ENCODE measurements at places on chromosomes 5 and 9.

DNA sequence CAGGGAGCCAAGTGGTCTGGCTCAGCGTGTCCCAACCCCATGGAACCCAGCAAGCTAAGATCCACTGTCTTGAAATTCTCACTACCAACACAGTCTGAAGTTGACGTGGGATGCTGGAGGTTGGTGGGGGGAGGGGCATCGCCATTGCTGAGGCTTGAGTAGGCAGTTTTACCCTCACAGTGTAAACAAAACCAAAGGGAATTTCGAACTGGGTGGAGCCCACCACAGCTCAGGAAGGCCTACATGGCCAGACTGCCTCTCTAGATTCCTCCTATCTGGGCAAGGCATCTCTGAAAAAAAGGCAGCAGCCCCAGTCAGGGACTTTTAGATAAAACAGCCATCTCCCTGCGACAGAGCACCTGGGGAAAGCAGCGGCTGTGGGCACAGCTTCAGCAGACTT, 17.1 kb upstream of the FBXL17 start:
- no peak for DNase-seq

GRCh38 chr5:178462076-178462475, 128.1 kb downstream of the COL23A1 start:
- DNase-seq = peak; percentile 60

DNA sequence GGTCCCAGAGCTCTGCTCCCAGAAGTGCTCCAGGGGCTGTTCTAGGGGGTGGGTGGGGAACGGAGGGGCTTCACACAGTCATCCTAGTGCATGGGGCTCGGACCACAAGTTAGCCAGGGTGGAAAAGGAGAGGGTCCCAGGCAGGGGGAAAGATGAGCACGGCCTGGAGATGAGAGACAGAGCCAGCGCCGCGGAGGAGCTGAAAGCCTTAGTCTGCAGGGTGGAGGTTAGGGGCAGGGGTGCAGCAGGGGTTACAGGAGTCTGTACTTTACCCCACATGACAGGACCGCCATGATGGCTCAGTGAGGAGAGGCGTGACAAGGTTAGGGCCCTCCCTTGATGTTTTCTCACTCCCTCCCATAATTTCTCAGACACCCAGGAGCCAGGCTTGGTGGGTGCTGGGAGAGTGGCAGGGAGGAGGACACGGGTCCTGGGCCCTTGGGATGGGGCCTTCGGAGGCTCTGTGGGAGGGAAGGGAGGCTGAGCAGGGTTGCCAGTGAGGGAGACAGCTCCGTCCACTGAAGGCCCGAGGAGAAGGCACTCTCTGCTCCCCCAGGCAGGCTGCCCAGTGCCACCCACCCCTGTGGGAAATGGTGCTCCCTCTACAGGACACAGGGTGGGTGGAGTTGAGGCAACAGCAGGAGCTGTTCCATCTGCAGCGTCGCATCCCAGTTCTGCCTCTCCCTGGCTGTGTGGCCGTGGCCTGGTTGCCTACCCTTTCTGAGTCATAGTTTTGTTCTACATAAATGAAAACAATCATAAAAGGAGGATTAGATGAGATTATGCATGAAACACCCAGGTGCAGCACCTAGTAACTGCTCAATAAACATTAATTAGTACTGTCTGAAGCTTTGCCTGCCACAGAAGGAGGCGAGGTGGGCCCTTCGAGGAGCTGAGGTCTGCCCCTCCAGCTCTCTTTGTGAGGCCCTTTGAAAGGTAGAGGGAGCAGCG, 66.2 kb downstream of the NDST1 start:
- no peak for DNase-seq

DNA sequence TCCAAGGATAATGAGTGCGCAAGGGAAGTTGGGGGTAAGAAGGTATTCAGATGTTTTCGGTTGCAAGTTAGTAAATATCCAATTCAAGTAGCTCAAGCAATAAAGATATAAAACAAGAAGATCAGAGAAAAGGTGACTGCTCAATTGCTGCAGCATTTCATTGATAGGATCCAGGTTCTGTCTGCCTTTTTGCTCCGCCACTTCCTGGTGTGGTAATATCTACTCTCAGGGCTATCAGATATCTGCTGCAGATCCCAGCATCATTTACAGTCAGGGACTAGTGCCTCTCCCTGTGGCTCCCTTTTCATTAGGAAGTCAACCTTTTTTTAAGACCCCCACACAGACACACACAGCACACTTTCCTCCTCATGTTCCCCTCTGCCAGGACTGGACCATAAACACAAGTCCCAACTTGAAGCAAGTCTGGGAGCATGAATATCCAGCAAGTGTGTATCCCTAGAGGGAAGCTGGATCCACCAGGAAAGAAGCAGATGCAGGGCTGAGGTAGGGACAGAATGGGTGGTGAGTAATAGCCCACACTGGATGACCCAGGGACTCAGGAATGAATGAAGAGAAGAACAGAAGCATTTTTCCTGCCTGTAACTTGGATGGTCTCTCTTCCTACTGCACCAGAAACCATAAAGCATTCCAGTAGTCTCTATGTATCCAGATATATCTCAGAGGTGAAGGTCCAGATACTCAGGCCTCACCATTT, 53.7 kb downstream of the ZNF622 start:
- peak; percentile 69 for DNase-seq

- DNase-seq = no peak
Measured at GRCh38 chr5:148311484-148311883, 739 bp upstream of the SPINK7 start.

DNA sequence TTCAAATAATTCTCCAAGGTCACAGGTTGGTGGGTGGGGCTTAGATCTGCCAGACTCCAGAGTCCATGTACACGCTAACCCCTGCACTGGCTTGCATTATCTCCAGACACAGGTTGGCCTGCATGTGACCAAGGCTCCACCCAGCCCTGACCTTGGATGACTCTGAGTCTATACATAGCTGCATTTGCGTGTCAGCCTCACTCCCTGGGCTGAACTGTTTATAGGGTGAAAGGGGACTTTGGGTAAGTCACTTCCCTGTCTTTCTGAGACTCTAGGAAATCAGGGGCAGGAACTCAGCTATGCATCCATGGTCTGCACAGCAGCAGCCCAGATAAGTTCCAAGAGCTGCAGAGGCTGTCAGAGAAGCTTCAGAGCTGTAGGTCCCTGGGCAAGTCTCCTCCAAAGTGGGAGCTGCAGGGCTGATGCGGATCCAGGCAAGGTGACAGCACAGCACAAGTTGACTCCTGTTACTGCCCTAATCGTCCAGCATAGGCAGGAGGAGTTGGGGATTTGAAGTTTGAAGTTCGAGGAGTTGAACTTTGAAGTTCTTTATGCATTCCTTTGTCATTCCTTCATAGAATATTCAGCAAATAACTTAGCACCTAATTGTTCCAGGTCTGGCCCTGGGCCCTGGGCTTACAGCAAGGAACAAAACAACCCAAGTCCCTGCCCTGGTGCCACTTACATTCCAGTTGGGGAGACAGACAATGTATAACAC, 53.4 kb downstream of the SLC22A5 start:
- peak; percentile 38 for DNase-seq

- no peak for DNase-seq
Measured at GRCh38 chr5:99076723-99077640, 148.2 kb upstream of the CHD1 start.

GRCh38 chr9:124480621-124480981, 26.6 kb downstream of the NR5A1 start:
- DNase-seq = peak; percentile 23

GRCh38 chr9:108636013-108636412, 219.8 kb downstream of the ACTL7B start:
- DNase-seq = no peak

DNA sequence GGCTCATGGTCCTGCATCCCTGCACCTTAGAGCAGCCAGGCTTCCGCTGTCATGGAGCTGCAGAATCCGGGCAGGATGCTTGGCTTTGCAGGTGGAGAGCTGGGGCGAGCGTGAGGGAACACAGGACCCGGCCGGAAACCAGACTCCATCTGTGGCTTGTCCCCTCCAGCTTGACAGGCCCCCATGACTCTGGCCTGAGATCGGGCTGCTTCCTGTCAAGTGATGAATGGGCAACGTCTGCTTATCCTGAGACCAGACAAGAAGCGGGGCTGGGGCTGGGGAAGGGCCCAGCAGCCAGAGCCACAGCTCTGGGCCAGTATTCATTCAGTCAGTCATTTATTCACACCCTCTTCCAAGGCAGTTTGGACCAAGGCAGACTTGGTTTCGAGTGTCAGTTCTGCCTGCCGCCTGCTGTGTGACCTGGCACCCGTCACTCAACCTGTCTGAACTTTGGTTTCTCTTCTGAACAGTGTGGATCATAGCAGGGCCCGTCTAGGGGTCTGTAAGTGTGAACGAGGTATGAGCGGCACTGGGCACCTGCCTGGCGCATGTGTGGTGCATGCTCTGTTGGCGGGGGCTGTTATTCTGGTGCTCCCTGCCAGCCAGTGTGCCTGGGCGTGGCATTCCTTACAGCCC, 37.5 kb downstream of the NEK6 start:
- no peak for DNase-seq

DNA sequence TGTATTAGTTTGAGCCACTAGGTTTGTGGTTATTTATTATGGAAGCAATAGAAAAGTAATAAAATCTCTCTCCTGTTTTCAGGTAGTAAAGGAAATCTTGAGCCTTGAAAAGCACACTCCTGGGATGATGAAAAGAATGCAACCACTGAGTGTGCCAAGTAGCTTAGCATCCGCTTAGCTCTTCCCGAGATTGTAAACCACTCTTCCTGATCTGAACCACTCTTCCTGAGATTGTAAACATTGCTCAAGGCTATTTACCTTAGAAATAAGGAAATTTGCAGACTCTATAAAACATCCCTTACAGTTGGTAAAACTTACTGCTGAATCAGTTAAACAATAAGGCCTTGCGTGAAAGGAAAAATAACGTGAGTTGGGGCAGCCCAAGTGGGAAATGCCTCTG, 17.4 kb upstream of the IL33 start:
- no peak for DNase-seq

Measured in fibroblast of upper back skin (primary cell).